ENCODE measurements at places on chromosomes 12 and 14. TPM values are rescaled to one million over a fixed set of nuclear protein-coding genes. Genes with fewer than 3 reads are reported as not detected.

DBX2 gene
- total RNA-seq = not detected

HCFC2 gene
- 4.8 TPM for total RNA-seq

KLRD1 gene
- total RNA-seq = not detected

PHLDA1 gene
- total RNA-seq = 56.1 TPM

C12orf56 gene
- 0.14 TPM for total RNA-seq

SERPINA12 gene
- not detected for total RNA-seq

Data from A549 treated with CpdA at 1 μM for 4 hours (cell line).